CD8-positive, alpha-beta T cell (primary cell): ENCODE measurements at places on chromosomes 13 and 19. TPM values are rescaled to one million over a fixed set of nuclear protein-coding genes. Genes with fewer than 3 reads are reported as not detected.

The C5AR1 gene
- total RNA-seq, result 2.9 TPM

The RANBP3 gene
- 109 TPM for total RNA-seq

The CXCL17 gene
- not detected for total RNA-seq

The ANKRD24 gene
- 1.2 TPM for total RNA-seq
